T47D (cell line): ENCODE measurements at places on chromosomes 16 and 17.

DNA sequence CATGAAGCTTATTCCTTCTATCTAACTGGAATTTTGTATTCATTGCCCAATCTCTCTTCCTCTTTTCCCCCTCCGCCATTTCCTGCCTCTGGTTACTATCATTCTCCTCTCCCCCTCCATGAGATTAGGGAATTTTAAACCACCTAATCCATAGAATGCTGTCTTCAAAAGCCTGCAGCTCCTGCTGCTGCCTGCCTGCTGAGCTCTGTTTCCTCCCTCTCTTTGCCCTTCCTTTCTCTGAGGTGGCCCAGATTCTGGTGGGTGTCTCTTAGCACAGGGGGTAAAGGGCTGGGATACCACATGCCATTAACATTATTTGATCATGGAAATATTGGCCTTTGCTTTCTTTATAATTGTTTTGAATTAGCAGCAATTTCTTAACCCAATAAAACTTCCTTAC, 241.6 kb downstream of the CNTNAP4 start:
- DNase-seq, result no peak

- DNase-seq, result no peak
Measured at GRCh38 chr17:64038331-64039105, 18.1 kb upstream of the ICAM2 start.

GRCh38 chr17:55056526-55056925, 88.0 kb downstream of the STXBP4 start:
- DNase-seq, result peak; percentile 73

DNA sequence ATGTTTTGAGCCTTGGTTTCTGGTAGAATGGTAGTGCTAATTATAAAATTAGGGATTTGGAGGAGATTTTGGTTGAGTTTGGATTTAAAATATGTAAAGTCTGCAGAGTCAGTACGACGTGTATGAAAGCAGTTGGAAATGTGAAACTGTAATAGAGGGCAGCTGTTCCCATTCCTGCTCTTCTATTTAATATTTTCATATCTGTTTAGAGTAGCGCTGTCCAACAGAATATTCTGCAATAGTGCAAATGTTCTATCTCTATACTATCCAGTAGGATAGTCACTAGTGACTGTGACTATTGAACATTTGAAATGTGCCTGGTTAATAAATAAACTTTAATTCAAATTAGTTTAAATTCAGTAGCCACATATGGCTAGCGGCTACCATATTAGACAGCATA, 443.4 kb upstream of the SOX9 start:
- DNase-seq, result no peak

- DNase-seq, result peak; percentile 37
Measured at GRCh38 chr17:74742153-74742515, 5.1 kb downstream of the RAB37 start.
